OCI-M1 (cell line): ENCODE measurements at places on chromosomes 5 and 9.

- DNase-seq, result peak; percentile 87
Observed at GRCh38 chr5:104706600-104706999, 1144.0 kb upstream of the NUDT12 start.

DNA sequence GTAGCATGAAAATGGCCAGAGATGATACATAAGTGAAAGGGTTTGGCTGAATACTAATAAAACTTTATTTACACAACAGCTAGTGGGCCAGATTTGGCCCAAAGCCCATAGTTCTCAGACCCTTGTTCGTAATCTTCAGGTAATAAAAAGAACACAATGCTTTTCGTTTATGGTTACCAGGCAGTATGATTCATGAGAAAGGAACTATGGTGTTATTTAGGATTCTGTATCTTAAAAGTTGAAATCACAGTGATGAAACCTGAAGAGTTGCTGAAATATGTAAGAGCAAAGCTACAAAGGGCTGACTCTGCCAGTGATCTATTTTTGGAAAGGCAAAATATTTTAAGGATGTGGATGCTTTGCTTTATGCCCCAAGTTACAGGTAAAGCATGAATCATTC lies 192.7 kb downstream of the SMC2 start:
- DNase-seq, result no peak

GRCh38 chr5:375921-376798 lies 54.6 kb downstream of the AHRR start:
- no peak for DNase-seq

DNA sequence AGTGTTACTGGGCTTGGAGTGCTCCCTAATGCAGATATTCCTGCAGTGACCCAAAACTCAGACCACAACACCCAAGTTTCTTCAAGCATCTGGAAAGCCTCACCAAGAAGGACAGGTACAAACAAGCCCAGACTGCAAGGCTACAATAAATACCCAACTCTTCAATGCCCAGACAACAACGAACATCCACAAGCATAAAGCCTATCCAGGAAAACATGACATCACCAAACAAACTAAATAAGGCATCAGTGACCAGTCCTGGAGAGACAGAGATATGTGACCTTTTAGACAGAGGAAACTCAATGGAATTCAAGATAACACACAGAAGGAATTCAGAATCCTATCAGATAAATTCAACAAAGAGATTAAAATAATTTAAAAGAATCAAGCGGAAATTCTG lies 605.6 kb downstream of the PDE4D start:
- no peak for DNase-seq

DNA sequence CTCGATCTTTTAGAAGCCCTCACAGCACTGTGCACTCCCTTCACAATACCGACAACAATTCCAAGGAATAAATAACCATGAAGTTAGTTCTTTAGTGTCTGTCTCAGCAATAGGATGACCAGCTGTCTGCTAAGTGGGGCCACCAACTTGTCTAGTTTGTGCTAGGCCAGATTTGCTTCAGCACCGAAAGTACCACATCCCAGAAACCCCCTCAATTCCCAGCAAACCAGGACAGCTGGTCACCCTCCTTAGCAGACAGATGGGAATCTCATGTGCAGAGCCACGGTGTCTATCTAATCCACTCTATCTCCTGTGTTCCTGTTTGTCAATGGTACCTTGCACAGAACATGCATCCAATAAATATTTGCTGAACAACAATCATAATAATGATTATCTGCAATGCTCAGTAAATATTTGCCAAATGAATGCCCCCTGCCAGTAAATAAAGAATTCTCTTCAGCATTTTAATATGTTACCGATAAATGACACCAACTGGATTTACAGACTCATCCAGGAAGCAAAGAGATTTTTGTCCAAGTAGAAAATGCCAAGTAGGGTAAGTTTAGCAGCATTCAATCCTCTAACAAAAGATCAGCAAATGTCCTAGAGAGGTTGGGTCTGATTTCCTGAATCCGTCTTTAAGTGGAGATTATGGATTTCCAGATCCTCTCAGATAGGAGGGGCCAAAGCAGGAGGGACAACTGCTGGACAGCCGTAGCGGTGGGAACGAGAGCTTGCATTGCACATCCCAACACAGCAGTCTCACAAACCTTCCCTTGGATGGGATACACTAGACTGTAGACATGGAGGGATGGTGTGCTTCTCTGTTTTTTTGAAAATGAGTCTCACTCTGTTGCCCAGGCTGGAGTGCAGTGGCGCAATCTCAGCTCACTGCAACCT lies 51.9 kb upstream of the ANKRD33B start:
- no peak for DNase-seq

- DNase-seq, result no peak
Observed at GRCh38 chr9:114452219-114453165, 52.8 kb downstream of the WHRN start.

DNA sequence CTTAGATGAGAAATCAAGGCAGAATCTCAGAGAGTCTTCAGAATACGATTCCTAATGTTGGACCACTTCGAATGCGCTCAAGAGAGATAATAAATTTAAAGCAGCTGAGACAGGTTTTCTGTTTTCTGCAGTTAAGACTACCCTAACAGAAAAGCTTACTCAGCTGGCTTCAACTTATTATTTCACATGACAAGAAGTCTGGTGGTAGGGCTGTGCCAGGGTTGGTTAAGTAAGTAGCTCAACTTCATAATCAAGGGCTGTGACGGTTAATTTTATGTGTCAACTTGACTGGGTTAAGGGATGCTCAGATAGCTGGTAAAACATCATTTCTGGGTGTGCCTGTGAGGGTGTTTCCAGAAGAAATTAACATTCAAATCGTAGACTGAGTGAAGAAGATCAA lies 3.8 kb downstream of the GPR150 start:
- DNase-seq, result no peak

GRCh38 chr5:128446-128845 lies 36.5 kb downstream of the PLEKHG4B start:
- no peak for DNase-seq
